ENCODE measurements at places on chromosomes 3 and 15.

- DNase-seq: no peak
Observed at GRCh38 chr3:168974617-168975403, 688.7 kb downstream of the MECOM start.

- no peak for DNase-seq
Observed at GRCh38 chr3:39780352-39780751, 29.1 kb upstream of the MYRIP start.

DNA sequence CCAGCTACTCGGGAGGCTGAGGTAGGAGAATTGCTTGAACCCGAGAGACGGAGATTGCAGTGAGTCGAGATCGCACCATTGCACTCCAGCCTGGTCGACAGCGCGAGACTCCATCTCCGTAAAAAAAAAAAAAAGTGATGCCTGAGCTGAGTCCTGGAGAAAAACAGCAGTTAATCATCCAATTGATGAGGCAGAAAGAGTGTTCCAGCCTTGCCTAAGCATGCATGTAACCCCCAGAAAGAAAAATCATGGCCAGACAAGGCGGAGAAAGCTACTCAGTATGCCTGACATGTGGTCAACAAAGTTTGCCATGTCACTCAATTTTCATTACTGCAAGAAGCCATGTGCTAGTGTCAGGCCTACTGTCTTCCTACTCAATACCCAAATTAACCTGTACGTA, 593.1 kb upstream of the MDFIC2 start:
- no peak for DNase-seq

DNA sequence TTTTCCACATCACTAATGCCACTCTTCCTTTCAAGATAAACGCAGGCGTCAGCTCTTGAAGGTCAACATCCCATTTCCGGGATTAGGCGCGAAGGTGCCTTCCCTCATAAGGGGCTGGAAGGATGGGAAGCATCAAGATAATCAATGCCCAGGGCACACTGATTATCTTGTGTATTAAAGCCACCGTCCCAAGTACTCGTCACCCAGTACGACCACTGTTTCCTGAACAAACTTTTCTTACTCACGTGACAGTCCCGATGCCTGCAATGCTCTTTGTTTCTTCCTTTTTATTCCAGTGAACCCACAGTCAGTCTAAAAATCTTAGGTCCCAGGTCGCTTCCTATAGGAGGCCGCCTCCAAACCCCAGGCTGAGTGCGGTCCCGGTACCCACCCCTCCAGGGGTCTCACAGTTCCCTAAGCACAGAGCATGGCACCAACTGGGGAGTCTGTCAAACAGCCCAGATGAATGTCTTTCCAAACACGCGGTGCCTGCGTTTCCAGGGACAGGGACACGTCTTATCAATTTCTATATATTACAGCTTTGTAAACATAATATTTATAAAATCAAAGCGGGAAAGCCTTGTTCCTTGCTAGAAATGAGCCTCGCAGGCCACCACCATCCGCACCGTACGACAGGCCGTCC, 589 bp downstream of the ANAPC13 start:
- DNase-seq: no peak

- DNase-seq: no peak
Observed at GRCh38 chr3:105622169-105622568, 246.6 kb downstream of the CBLB start.

DNA sequence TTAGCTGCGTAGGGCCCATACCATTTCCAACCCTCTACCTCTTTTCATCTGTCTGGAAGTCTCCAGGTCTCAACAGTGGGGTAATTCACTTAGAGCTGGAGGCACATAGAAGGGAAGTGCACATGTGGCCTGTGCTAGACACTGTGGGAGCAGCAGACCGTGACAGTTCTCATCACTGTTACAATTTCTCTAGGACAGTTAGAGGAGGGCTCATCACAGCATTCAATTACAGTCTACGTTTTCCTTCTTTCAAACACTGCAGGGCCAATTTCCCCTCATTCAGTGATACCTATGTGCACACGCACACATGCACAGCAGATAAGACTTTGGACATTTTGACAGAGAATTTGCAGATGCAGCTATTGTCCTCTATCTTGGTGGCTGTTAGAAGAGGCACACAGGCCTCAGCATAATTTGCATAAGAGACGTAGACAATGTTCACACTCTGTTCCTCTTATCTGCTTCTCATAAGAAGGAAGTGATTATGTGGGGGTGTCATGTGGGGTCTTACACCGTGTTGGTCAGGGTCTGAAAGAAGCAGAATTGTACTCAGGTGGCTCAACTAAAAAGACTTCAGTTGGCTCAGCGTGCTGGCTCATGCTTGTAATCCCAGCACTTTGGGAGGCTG, 12.6 kb upstream of the HRG start:
- peak; percentile 66 for DNase-seq
